IMR-90 (cell line): ENCODE measurements at places on chromosomes 5 and 9. TPM values are rescaled to one million over a fixed set of nuclear protein-coding genes. Genes with fewer than 3 reads are reported as not detected.
A peak's percentile ranks its signal among the peaks of the same experiment; 100 is the strongest.

DNA sequence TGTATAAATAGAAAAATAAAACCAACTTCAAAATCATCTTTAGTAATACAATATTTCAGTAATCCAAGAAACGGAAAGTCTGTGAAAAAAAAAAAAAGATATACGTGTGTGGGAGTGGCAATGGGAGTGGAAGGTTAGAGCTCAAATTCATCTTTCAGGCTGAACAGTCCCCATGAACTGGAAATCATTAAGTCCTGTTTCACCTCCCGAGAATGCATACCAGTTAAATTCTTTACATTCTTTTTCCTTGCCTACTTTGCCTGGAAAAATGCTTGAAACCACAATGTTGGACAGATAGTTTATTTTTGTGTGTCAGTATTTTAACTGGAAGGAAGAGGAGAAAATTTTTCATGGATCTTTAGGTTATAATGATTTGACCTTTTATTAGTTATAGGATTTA is 166.8 kb downstream of the MUSK start:
- peak; percentile 91 for DNase-seq
- H3K27ac ChIP-seq: peak overlapping the region; percentile 97; the same call in 1 of the 2 replicates
- peaks cover 8% of the 10 kb centered on the region for H3K4me1 ChIP-seq
- H3K4me3 ChIP-seq: no peak overlapping the region

DNA sequence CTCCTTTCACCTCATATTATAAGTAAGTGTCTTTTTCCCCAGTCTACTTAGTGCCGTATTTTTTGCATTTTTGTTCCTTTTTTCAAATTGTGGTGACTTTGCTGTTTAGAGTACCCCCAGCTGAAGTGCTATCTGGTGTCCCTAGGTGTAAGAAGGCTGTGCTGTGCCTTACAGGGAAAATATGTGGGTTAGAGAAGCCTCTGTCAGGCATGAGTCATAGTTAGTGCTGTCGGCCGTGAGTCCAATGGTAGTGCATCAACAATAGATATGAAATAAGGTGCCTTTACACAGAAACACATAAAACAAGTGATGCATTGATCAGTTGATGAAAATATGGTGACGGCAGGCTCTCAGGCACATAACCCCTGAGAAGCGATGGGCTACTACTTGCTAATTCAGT is 20.1 kb downstream of the SYK start:
- H3K4me1 ChIP-seq: no peaks in the 10 kb centered on the region
- H3K27ac ChIP-seq: no peak overlapping the region
- H3K27me3 ChIP-seq: peaks cover 2% of the 10 kb centered on the region; the same call in 1 of the 2 replicates
- H3K4me3 ChIP-seq: no peak overlapping the region

PTGDS gene
- 0.87 and 1.2 TPM in 2 replicates for polyA plus RNA-seq

CCDC183 gene
- polyA plus RNA-seq: 0.29 and 0.44 TPM in 2 replicates

GRCh38 chr9:130200038-130200849 is 28.0 kb downstream of the NCS1 start:
- no peak for DNase-seq
- peaks cover 7% of the 10 kb centered on the region for H3K36me3 ChIP-seq
- H3K4me3 ChIP-seq: no peak overlapping the region
- H3K4me1 ChIP-seq: peaks cover 27% of the 10 kb centered on the region

DNA sequence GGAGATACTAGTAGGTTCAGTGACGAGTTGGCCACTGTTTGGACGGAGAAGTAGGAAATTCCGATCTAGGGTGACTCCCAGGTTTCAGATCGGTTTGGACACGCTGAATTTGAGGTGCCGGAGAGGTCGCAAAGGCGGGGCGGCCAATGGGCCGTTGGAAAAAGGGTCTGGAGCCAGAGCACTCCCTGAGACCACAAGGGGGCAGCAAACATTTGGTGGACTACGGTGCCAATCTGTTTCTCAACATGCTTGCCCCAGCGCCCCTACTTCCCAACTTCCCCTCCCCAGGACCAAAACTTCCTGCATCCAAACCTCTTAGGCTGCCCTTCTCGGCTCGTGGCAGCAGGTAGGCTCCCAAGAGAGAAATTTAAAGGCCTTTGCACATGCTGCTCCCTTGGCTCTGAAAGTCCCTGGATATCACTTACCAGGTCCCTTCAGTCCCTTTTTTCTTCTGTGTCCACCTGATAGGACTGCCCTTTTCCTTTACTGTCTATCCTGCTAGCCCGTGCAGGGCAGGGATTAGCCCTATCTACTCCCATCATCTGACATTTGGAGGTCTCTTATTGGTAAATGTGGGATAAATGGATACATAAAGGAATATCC is 992 bp upstream of the RPP25L start:
- no peak overlapping the region for H3K27ac ChIP-seq
- peak overlapping the region; percentile 69 for H3K4me3 ChIP-seq
- H3K36me3 ChIP-seq: peaks cover 21% of the 10 kb centered on the region
- no peaks in the 10 kb centered on the region for H3K27me3 ChIP-seq

DNA sequence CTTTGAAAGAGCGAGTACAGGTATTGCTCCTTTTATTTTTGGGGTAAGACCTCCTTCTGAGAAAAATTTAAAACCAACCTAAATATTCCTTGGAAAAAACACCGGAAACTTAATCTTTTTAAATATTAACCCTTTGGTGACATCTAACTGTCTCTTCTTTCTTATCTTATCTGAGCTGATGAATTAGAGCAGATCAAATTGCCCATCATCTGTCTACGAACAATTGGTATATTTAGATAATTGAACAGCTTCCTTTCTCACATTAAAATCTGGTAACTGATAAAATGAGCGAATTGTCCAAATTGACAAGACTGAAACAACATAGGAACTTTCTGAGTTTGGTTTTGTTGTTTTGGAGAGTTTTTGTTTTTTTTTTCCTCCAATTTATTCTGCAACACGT is 2.0 kb downstream of the ISL1 start:
- H3K27ac ChIP-seq: no peak overlapping the region
- no peak for DNase-seq
- no peaks in the 10 kb centered on the region for H3K4me1 ChIP-seq
- H3K4me3 ChIP-seq: no peak overlapping the region

- no peak overlapping the region; the same call in 1 of the 2 replicates for H3K4me3 ChIP-seq
- no peaks in the 10 kb centered on the region for H3K27me3 ChIP-seq
- peaks cover 3% of the 10 kb centered on the region; the same call in 1 of the 2 replicates for H3K36me3 ChIP-seq
- peak overlapping the region; percentile 93 for H3K27ac ChIP-seq
Observed at GRCh38 chr5:67094476-67095300, 101.9 kb downstream of the CD180 start.
